ENCODE measurements at places on chromosomes 2 and 18.
A peak's percentile ranks its signal among the peaks of the same experiment; 100 is the strongest.

- peak; percentile 23 for DNase-seq
Measured at GRCh38 chr18:74604774-74605173, 7.1 kb downstream of the ZNF407 start.

GRCh38 chr2:36549165-36549574 lies 48.8 kb downstream of the FEZ2 start:
- no peak for DNase-seq

- no peak for DNase-seq
Measured at GRCh38 chr2:171858397-171858958, 35.6 kb downstream of the SLC25A12 start.

DNA sequence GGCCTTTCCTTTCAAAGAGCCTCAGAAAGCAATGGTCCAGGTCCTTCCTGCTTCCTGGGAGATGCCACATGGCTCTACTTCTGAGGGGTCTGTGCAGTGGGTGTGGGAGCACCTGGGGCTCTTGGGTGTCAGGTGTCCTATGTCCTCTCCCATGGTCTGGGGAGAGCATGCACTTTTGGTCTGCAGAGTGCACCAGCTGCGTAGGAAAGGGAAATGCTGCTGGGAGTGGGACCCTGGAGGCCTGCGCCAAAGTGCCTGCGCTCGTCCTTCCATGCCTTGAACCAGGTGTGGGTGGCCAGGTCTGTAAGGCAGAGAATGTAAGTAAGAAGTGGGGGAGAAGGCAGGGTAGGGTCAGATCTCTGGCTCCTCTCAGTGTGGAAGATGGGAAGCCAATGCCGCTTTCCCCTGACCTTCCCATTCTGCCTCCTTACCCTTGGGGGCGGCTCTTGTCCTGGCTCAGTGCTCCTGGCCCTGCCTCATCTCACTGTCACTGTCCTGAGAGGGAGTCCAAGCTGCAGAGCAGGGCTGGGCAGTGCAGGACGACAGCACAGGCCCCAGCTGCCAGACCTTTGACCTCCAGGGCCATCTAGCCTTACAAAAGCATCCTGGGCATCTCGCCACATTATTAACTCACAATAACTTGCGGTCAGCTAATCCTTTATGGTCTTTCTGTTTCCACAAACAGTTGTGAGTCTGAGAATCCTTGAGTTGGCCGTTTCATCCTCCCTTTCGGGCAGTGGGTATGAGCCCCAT lies 6.6 kb upstream of the PROM2 start:
- DNase-seq, result peak; percentile 20

DNA sequence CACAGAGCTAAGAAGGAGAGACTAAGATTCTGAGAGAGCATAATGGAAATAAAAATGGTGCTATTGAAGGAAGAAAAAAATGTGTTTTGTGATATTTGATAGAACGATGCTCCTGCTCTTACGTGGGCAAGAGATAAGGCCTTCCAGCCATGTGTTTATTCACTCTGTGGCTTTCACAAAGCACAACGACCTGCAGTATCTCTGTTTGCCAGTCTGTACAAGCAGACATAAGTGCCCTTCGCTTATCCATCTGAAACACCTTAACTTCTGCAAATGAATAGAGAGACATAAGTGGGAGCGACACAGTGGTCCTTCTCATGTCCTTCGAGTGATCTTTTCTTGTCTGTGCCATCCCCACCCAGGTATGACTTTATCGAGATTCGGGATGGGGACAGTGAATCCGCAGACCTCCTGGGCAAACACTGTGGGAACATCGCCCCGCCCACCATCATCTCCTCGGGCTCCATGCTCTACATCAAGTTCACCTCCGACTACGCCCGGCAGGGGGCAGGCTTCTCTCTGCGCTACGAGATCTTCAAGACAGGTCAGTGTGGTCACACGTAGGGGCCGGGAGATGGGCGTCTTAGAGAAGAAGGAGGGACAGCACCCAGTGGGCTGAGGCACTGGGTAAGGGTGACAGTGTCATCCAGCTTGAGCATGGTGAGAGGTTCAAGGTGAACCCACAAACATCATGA lies 33.7 kb downstream of the NRP2 start:
- DNase-seq, result no peak

DNA sequence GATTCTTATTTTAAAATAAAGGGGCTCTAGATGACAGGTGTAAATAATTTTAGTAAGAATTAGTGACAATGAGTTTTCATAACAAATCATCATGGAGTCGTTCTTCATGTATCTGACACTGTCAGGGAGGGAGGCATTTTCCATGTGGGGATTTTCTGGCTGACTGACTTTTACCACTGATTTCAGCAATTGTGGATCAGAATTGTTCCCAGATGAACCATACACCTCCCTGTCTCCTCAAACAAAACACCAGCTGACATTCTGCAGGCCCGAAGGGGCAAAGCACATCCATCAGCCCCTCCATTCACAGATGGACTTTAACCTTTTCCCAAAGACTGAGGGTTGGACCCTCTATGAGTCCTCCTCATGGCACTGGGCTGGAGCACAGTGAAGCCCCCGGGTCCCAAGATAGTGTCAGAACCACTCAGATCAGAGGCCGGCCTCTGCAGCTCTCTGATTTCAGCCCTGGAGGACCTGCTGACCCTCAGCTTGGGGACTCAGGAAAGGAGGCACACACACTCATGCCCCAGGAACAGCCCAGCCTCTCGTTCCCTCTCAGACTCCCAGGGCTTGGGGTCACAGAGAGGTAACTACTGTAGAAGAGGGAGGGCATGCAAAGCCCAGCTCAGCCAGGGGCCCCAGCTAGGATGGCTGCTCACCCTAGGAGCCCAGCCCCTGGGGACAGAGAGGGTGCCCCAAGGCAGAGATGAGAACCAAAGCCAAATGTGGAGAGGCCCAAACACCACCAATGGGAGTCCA lies 43.2 kb upstream of the LOXHD1 start:
- no peak for DNase-seq

- DNase-seq, result no peak
Measured at GRCh38 chr2:227228061-227228667, 63.7 kb downstream of the COL4A3 start.

DNA sequence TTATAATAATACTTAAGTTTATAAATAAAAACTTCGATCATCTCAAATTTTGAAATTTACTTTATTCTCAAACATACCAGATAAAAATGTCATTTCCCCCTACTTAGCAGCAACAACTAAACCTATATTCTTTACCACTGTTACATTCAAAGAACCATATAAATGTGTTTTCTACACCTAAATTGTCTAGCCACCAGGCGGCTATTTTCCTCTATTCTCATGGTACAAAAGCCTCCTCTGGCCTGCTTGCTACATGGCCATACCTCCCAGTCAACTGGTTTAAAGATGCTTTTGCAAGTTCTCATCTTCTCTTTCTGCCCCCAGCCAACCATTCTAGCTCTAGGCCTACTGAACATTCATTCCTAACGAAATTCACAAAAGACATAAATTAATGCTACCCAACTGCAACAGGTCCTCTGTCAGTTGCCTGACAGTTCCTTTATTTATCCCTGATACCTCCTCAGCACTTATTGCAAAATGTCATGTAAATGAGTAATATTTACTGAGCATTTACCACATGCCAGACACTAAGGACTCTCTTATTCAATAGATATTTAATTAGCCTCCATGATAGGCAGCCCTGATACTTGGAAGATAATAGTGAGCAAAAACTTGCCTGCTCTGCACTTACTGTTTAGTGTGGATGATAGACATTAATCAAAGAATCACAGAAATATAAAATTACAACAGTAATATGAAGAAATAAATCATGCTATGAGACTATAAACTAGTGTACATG lies 5.0 kb downstream of the C1D start:
- DNase-seq, result no peak

DNA sequence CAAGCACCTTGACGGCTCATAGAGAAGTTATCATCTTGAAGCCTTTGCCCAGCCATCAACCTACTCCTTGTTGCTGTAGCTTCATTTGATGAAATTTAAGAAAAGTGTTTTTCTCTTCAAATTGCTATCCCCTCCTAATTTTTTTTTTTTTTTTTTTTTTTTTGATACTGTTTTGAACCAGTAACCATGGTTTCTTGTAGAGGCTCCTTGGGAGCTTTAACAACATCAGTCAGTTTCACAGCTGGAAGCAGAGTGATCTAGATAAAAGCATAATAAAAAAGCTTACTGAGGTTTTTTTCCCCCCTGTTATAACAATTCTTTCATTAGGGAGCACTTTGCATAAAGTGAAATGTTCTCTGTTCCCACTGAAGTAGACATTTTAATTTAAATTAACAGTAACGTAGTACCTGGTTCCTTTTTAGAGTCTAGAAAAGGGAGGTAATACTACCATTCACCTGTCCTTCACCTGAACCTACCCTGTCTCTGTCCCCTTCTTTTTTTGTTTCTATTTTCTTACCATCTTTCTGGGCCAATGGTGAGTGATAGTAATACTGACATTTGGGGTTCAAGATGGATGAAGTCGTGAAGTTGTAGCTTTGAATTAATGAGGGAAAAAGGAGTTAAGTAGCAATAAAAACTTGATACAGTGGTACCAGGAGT lies 101.5 kb downstream of the NCOA1 start:
- DNase-seq, result no peak

GRCh38 chr18:43303376-43303775 lies 26.1 kb upstream of the SYT4 start:
- DNase-seq, result no peak

- peak; percentile 83 for DNase-seq
Measured at GRCh38 chr2:102103992-102104871, 38.3 kb upstream of the IL1R1 start.

DNA sequence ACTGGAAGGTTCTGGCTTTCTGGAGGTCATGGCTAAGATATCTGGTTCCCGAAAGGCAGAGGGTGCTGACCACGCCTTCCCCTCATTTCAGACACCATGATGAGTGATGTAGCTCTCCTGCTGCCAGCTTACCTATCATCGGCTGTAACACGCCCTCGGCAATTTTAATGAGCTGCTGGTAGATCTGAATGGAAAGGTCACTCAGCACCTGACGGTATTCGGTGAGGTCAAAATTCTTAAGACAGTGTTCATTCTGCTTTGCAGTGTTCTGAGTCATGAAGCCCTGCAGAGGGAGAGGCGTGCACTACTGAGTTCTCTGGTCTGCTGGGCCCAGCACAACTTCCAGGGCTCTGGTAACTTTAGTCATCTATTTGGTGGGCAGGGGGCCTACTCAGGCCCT lies 25.7 kb upstream of the ACAA2 start:
- no peak for DNase-seq

Data from fibroblast of the conjunctiva (primary cell).